ENCODE measurements at places on chromosomes 11 and 22.

GRCh38 chr22:24703101-24703500, 71.4 kb downstream of the PIWIL3 start:
- DNase-seq: no peak

DNA sequence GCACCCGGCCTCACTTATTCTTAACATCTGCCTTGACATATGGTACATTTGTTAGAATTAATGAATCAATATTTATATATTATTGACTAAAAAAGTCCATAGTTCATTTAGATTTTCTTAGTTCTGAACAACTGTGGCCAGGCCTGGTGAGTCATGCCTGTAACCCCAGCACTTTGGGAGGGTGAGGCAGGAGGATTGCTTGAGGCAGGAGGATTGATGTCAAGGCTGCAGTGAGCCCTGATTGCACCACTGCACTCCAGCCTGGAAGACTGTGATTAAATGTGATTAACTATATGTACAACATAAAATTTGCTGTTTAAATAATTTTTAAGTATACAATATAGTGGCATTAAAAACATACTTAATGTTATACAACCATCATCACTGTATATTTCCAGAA, 5.6 kb downstream of the UVRAG start:
- no peak for DNase-seq

GRCh38 chr11:95680169-95680929, 109.2 kb downstream of the FAM76B start:
- DNase-seq: no peak

- DNase-seq: no peak
These were observed 218.8 kb upstream of the SORL1-AS1 start for GRCh38 chr11:121671283-121672168.

DNA sequence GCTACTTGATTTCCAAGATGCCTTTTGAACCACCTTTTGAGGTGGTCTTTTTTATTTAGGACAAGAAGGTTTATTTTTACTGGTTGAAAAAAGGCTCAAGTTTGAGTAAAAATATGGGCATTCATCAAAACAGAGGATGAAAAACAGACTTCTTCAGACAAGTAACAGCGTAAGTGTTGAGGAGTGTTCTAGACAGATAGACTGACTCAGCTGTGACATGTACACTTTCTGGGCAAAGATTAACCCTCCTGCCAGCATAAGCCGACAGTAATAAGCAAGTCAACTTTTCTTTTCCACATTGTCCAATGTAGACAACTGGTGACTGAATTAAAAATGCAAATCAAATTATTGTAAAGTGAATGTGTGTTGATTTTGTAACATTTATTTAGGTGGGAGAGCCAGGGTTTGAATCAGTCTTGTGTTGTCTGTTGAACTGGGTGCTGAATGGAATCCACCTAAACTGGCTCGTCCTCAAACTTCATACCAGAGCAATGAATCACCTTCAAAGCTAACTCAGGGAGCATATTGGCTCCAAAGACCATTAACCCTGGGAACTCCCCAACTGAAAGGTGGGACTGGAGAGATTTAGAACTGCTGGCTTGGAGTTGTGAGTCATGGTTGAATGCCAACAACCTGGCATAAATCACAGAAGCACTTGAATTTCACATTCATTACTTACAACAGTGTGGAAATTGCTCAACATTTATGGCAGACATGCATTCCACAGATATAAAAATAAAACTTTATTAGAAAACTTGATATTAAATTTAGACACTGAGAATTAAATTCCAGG, 377.0 kb downstream of the ETS1 start:
- no peak for DNase-seq

- no peak for DNase-seq
These were observed 88.1 kb downstream of the RELT start for GRCh38 chr11:73464347-73464746.

- peak; percentile 71 for DNase-seq
These were observed at the start of gene CTTN for GRCh38 chr11:70397983-70398833. Gene CTTN (plus strand): TSS chr11:70398529. CDS start chr11:70407298, 8,769 bp downstream.

- no peak for DNase-seq
These were observed 74.4 kb downstream of the WNT11 start for GRCh38 chr11:76131671-76132631.

DNA sequence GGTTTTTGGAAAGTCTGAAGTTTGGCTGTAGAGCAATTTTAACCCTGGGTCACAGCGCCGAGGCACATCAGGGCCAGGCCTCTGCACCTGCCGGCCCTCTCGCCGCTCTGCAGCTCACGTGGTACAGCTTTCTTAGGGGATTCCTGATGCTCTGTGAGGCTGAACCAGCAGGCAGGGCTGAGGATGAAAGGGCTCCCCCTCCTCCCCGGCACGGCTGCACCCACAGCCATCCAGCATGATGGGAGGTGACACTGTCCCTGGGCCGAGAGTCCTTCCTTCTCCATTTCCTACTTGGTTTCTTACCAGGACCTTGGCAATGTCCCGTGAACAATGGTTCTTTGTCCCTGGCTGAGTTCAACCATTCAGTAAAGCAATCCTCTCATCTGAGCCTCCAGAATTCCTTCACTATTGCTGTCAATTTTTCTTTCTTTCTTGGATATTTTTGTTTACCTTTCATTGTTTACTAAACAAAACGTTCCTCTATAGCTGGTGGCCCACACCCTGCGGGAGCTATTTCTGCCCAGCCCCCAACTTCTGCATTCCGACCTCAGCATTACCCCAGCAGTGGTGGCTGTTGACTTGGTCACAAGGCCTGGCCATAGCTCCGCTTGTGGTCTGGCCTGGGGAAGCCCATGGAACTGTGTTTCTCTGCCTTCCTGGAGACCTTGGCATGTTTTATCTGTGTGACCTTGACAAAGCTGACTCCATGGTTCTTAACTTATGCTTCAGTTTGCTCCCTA, 172.8 kb upstream of the B3GAT1 start:
- DNase-seq: no peak

- no peak for DNase-seq
These were observed 751.5 kb upstream of the CCDC179 start for GRCh38 chr11:23611726-23612125.

DNA sequence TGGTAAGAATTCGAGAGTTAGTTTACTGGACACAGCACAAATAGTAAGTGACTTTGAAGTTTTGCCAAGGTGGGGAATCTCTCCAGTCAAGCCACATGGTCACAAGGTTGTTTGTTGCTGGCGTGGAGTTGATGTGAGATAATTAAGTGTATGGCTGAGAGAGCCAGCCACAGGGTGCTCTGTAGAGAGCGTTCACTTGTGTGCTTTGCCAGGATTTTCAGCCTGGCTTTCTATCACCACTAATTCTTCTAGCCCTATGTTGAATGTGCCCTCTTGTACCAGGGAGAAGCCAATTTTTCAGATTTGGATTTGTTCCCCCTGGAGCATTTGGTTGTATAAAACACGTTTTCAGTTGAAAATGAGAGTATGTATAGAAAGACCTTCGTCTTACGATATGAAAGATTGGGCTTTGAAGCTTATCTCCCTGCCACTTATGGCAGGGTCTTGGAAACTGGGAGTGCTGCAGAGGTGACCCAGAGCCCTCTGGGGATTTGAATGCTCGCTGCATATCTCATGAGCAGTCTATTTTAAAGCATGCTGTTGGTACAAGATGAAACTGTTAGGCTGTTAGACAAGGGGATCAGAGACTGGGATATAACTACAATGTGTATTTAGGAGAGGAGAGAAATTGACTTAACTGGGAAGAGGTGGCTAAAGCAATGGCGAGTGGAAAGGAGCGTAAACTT, 28.6 kb downstream of the CSRP3 start:
- DNase-seq: no peak

GRCh38 chr11:24163146-24163545, 333.7 kb upstream of the LUZP2 start:
- no peak for DNase-seq

- no peak for DNase-seq
These were observed 13.7 kb downstream of the CRY2 start for GRCh38 chr11:45860764-45861510.

- DNase-seq: no peak
These were observed 24.2 kb downstream of the PPFIBP2 start for GRCh38 chr11:7538031-7538430.

- no peak for DNase-seq
These were observed 10.6 kb downstream of the RAB6A start for GRCh38 chr11:73750228-73750627.

DNA sequence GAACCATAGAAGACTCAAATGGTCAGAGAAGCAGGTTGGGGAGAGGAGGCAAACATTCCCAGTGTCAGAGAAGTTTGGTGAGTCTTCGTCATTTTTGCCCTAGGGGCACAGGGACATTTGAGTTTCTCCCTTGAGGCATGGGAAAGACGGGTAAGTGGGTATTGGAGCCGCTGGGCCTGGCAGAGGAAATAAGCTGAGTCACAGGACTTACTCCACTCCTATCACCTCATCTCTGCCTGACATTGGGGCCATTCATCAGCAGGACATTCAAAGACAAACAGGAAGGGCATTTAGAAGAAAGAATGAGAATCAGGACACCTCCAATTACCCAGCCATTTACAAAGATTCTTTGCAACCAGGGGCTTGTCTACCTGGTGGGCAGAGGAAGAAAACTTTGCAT, 100.7 kb upstream of the SEZ6L start:
- no peak for DNase-seq

GRCh38 chr22:22103078-22103875, 120.7 kb upstream of the TOP3B start:
- DNase-seq: no peak

DNA sequence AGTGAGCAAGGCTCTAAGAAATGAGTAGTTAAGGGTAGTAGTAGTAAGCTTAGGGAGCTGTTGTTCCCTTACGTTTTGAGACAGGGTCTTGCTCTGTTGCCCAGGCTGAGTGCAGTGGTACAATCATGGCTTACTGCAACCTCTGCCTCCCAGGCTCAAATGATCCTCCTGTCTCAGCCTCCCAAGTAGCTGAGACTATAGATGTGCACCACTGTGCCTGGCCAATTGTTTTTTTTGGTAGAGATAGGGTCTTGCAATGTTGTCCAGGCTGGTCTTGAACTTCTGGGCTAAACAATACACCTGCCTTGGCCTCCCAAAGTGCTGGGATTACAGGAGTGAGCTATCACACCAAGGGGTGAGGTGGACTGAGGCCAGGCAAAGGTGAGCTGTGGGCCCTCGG, 10.0 kb downstream of the SMIM38 start:
- no peak for DNase-seq

- DNase-seq: no peak
These were observed 399.7 kb downstream of the BRD1 start for GRCh38 chr22:49427941-49428340.

DNA sequence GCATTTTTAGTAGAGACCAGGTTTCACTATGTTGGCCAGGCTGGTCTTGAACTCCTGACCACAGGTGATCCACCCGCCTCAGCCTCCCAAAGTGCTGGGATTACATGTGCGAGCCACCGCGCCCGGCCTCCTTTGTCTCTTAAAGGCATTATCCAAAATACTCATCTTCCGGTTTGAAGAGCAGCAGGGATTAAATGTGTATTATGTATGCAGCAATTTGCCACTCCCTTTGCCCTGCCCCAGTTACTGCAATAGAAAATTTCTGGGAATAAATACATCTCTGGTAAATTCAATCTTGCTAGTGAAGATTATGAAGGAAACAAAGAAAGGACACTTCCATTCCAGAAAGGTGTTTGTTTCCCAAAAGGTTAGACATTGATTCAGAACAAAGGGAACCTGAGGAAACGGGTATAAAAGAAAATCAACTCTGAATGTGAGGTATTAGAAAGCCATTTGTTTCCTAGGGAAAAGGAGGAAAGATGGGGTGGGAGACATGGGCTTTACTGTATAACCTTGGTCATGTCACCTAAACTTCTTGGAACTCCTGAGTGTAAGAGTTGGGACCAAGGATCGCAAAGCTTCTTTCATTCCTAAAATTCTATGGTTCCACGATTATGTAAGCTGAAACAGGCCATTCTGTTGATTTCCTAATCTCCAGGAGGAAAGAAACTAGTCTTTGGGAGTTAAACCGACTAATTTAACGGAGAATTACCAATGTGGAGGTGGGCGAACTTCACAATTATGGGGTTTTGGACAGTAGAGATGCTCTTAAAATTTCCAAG, 959 bp upstream of the HIPK3 start:
- DNase-seq: no peak

GRCh38 chr11:45318516-45318915, 32.4 kb upstream of the SYT13 start:
- DNase-seq: no peak

GRCh38 chr11:88179971-88180629, 4.9 kb upstream of the RAB38 start:
- no peak for DNase-seq

DNA sequence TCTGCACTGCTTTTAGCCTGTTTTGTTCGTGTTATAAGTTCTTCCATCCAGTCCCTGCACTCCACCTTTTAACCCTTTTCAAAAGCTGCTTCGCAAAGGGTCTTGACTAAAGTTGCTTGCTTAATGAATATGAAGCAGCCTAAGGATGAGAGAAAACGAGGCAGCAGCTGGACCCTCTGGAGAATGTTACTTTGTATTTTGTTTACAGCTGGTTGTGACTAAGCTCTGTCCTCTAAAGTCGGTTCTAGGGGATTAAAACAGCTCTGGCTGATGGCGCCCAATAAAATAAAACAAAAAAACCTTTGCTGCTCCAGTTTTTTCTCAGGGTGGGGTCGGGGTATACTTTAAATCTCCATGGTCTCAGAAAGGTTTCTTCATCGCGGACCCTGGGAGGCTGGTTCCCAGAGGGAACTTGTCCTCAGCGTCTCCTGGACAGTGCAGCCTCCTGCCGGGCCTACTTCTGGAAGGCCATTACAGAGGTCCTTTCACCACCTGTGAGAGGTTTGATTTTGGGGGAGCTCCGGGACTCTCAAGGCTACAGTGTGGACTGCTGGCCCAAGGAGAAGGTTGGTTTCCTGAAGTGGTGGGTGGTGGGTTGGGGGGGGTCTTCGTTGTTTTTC, 836 bp upstream of the RBM4 start:
- DNase-seq: no peak

GRCh38 chr11:8363921-8364320, 100.2 kb upstream of the LMO1 start:
- DNase-seq: no peak

GRCh38 chr11:88535916-88536547, 198.5 kb upstream of the CTSC start:
- no peak for DNase-seq

GRCh38 chr11:63019506-63019905, 3.9 kb upstream of the SLC22A8 start:
- DNase-seq: no peak

DNA sequence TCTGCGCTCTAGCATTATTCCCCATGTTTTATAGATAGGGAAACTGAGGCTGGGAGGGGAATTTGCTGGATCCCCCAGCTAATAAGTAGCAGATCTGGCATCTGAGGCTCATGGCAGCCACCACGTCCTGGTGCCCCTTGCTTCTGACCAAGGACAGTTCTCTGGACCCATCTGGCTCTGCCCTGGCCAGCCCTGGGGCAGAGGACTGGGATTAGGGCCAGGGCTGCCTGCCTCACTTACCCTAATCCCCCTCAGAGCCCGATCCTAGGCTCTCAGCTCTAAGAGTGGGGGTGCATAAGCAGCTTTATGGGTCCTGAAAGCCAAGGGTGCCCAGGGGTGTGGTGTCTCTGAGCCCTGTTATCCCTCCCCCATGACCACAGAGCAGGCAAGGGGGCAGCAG, at the start of gene CABP4:
Gene CABP4, plus strand, starts transcription at position 301 of the 400 bp plus-strand sequence. Its CDS starts 70 bp downstream, at position 371.
- DNase-seq: no peak
